ENCODE measurements at places on chromosomes 7 and 10. TPM values are rescaled to one million over a fixed set of nuclear protein-coding genes. Genes with fewer than 3 reads are reported as not detected.

GRCh38 chr7:20438694-20439376 is 108.1 kb downstream of the ITGB8 start:
- DNase-seq = no peak

DNA sequence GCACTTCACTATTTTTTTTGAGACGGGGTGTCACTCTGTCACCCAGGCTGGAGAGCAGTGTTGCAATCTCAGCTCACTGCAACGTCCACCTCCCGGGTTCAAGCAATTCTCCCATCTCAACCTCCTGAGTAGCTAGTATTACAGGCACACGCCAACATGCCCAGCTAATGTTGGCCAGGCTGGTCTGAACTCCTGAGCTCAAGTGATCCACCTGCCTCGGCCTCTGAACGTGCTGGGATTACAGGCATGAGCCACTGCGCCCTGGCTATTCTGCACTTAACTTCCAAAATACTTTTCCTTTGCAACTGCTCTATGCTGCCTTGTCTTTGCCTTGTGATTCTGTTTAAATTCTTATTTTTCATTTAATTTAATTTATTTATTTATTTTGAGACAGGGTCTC is 67.0 kb upstream of the ZNF479 start:
- no peak for DNase-seq

GRCh38 chr7:112881-113280 is 79.5 kb upstream of the FAM20C start:
- no peak for DNase-seq

GRCh38 chr10:49116509-49117375 is 1.4 kb upstream of the VSTM4 start:
- no peak for DNase-seq

GRCh38 chr10:71774916-71775702 is 1.8 kb upstream of the VSIR start:
- no peak for DNase-seq

- no peak for DNase-seq
Observed at GRCh38 chr10:104804880-104805279, 163.8 kb downstream of the SORCS3 start.

- peak; percentile 30 for DNase-seq
Observed at GRCh38 chr7:43318188-43318770, 205.8 kb downstream of the HECW1 start.

GRCh38 chr7:113890331-113891030 is 28.3 kb downstream of the PPP1R3A start:
- no peak for DNase-seq

DNA sequence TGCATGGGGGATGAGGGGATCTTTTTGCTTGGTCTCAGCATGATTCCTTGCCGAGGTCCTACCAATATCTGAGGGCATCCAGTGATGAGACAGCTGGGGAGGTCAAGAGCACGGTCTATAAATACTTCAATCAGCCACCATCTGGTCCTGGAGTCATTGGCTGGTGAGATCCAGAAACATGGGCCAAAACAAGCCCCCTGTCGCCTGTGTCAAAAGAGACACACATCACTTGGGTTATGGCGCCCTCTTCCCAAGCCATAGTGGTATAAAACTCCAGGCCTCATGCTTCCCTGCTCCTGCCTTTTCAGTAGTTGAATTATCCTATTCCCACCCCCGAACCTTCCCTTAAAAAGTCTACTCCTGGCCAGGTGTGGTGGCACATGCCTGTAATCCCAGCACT is 60.9 kb downstream of the SLC35B4 start:
- DNase-seq = no peak

GRCh38 chr7:108613147-108613948 is 43.7 kb downstream of the DNAJB9 start:
- peak; percentile 66 for DNase-seq

The CFAP43 gene
- 1.9 TPM for polyA plus RNA-seq

The RET gene
- polyA plus RNA-seq = not detected

The ABCA13 gene
- not detected for polyA plus RNA-seq

The NEUROD6 gene
- not detected for polyA plus RNA-seq

The ABCC2 gene
- 0.12 TPM for polyA plus RNA-seq

The SLC25A28 gene
- 41.4 TPM for polyA plus RNA-seq

The ELN gene
- polyA plus RNA-seq = not detected

The GLI3 gene
- 29.8 TPM for polyA plus RNA-seq
